CD4-positive, alpha-beta T cell treated with Interleukin-2 at 100 ng/mL for 4 hours (primary cell): ENCODE measurements at places on chromosomes 5 and 9.

- DNase-seq, result no peak
These were observed 106.2 kb downstream of the LHFPL2 start for GRCh38 chr5:78542321-78542840.

GRCh38 chr5:169204788-169205400 is 96.0 kb downstream of the SLIT3 start:
- DNase-seq, result no peak

- no peak for DNase-seq
These were observed 17.7 kb downstream of the C9orf40 start for GRCh38 chr9:74935008-74935407.

GRCh38 chr9:136059321-136059791 is 35.7 kb downstream of the NACC2 start:
- no peak for DNase-seq

DNA sequence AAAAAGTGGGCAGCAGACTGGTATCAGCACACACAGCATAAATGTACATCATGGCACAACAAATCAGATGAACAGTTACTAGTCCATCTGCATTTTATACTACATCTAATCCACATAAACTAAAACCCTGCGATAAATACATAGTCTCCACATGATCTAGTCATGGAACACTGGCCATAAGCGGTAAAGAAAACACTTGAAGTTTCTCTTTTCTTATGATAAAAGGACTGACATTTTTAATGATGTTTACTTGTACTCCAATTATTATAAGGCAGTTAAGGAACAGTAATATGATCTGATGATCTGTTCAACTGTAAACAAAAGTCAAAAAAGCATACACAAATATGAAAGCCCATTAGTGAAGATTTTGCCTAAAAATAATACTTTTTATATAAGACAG is 112.5 kb downstream of the MPDZ start:
- no peak for DNase-seq

DNA sequence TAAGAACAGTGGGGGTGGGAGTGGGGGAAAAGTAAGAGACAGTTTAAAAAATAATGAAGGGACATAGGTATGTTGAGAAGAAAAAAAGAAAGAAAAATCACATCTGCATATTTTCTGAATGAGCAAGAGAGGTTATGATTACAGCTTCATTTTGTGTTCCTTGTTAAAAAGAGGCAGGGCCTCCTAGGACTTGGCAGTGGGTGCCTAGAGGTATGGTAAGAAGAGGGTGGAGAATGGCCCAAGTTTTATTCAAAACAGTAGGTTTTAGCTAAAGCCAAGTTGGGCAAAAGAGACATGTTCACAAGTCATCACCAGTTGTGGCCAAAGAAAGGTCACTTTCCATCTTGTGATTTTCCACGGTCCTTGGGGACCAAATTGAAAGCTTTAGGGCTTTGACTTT is 643.4 kb downstream of the CCDC171 start:
- no peak for DNase-seq

DNA sequence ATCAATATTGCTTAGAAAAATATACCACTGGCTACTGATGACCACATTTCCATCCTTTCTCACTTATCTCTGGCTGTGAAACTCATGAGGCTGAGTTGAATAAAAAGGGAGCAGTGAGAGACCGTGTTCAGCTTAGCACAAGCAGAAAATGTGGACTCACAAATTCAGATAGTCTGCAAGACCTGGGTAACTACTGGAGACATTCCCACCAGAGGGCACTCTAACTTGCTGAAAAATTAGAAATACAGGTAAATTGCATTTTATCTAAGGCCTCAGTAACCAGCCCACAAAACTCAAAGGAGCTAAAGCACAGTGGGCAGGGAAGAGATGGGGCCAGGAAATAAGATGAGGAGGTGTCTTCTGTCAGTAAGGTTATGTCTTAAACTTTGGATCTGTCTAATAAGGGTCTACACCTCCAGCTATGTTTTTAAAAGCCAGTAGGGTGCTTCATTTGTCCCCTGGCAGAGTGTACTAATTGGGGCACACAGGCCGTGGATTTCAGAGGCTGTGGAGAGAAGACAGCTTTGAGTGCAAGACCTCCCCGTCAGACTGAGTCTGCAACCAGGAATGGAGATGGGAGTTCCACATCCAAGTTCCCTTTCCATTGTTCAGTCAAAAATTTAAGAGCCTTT is 8.7 kb upstream of the NDUFB6 start:
- DNase-seq, result peak; percentile 53

- no peak for DNase-seq
These were observed 235.1 kb upstream of the ANKH start for GRCh38 chr5:15106530-15107283.

- no peak for DNase-seq
These were observed 178.5 kb downstream of the C9orf152 start for GRCh38 chr9:110029429-110029955.

DNA sequence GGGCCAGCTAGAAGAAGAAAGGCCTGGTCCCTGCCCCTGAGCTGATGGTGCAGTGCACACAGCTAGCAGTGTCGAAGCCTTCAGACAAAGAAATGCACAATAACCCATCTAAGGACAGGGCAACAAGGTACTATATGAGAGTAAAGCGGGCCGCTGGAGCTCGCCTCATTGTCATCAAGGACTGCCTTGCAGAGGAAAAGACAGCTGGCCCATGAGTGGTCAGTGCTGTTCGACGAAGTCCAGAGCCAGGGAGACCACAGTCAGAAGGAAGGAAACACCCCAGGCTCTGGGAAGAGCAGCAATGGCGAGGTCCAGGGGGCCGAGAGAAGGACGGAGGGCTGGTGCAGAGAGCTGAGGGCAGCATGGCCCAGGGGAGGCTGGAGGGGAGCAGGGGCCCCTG is 17.3 kb downstream of the ATPSCKMT start:
- DNase-seq, result no peak
